ENCODE measurements at places on chromosomes 11 and 22.

GRCh38 chr11:14932447-14932846 lies 39.7 kb downstream of the CALCA start:
- DNase-seq, result no peak

- no peak for DNase-seq
These were observed 69.7 kb downstream of the MYO7A start for GRCh38 chr11:77197626-77198320.

GRCh38 chr22:33047744-33048143 lies 10.4 kb downstream of the SYN3 start:
- DNase-seq, result no peak

GRCh38 chr11:122248131-122248530 lies 132.1 kb upstream of the BLID start:
- no peak for DNase-seq

DNA sequence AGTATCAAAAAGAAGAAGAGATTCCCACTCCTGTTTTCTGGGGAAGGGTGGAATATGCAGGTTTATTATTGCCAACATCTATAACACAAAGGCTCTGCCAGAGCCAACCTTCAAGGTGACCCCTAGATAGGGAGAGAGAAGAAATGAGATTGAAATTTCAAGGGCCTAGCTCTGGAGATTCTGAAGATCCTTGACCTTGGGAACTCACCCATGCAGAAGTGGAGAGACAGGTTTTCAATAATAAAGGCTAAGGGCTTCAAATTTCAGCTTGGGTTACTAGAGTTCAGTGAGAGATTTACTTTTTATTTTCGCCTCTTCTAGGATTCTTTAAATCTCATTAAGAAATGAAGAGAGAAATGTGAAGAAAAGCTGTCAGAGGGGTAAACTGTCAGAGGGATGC lies 98.4 kb downstream of the CD44 start:
- no peak for DNase-seq

- DNase-seq, result no peak
These were observed 711.2 kb downstream of the KCNA4 start for GRCh38 chr11:29305456-29306232.

DNA sequence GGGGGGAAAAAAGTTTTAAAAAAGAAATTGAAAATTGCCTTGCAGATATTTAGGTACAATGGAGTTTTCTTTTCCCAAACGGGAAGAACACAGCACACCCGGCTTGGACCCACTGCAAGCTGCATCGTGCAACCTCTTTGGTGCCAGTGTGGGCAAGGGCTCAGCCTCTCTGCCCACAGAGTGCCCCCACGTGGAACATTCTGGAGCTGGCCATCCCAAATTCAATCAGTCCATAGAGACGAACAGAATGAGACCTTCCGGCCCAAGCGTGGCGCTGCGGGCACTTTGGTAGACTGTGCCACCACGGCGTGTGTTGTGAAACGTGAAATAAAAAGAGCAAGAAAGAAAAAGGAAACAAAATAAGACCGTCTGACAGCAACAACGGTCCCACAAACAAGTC lies 964.9 kb downstream of the NTM start:
- no peak for DNase-seq

- DNase-seq, result no peak
These were observed 1.3 kb upstream of the MLC1 start for GRCh38 chr22:50086526-50086925.

DNA sequence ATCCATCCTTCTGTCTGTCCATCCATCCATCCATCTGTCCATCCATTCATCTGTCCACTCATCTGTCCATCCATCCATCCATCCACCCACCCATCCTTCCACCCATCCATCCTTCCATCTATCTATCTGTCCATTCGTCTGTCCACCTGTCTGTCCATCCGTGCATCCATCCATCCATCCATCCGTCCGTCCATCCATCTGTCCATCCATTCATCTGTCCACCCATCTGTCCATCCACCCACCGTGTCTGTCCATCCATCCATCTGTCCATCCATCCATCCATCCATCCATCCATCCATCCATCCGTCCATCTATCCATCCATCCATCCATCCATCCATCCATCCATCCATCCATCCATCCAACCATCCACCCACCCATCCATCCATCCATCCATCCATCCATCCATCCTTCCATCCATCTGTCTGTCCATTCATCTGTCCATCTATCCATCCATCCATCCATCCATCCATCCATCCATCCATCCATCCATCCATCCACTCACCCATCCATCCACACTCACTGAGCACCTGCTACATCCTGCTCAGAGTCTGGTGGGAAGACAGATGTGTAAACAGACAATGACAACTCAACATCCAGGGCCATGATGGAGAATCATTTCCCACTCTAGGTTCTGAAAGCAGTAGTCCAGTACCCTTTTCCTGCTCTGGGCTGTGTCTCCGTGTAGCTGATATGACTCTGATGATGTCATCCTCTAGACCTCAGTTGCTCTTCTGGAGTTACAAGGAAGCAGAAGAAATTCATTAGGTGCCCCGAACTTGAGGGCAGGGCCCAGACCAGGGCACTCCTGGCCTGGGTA lies 30.8 kb upstream of the MYEOV start:
- no peak for DNase-seq

DNA sequence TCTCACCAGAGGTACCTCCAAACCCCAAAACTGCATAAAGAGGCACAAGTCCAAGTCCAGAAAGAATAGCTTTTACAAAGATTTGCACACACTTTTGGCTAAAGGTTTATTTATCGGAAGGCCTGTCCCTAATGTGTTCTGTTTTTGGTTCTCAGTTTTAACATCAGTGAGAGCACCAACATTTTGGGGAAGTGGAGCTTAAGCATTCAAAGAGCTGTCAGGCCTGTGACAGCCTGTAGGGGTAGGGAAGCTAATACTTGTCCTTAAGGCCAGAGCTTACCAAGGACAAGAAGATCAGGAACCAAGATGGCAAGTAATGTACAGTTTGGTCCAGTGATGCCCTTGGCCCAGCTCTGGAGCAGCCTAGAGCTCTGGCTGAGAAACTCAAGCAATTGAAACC lies 38.9 kb upstream of the SCUBE2 start:
- no peak for DNase-seq

- no peak for DNase-seq
These were observed 1.6 kb downstream of the TRIM29 start for GRCh38 chr11:120136356-120136755.

GRCh38 chr11:22792497-22792896 lies 37.1 kb downstream of the SVIP start:
- DNase-seq, result no peak

GRCh38 chr11:75520688-75521087 lies 5.1 kb downstream of the GDPD5 start:
- DNase-seq, result no peak

DNA sequence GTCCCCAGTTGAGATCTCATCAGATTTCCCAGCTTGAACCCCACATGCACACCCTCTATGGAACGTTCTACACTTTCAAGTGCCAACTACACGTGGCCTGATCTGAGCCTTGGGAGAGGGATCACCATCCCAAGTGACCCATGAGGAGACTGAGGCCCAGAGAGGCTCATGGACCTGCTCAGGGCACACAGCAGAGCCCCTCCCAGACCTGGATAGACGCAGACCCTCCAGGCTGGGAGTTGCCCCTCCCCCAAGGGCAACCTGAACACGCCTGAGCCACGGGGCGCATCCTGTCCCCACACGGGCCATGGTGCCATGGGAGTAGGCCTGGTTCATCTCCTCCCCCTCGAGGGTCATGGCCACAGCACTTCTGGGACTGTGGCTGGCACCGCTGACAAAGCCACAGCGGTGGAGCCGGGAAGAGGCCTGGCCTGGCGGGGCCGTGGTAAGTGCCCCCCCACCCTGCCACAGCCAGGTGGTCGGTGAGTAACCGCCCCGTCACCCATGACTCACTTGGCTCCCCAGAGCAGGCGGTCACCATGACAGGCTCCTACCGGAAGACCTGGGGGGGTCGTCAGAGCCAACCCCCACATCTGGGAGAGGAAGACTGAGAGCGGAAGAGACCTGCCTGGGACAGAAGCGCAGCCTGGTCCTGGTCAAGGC lies 8.1 kb downstream of the WNT7B start:
- no peak for DNase-seq

DNA sequence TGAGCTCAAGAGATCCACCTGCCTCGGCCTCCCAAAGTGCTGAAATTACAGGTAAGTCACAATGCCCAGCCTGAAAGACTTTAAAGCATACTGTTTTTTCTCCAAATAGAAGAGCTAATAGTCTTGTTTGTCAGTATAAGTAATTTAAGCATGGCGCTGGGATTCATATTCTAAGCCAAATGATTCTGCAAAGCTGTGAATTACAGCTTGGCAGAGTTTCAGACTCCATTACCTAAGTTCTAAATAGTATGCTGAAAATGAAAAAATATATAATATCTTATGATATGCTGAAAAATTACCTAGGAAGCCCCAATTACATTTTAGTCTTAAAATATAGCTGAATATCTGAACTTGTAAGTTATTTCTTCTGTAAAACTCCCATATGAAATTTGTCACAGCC lies 39.3 kb downstream of the MRE11 start:
- DNase-seq, result no peak

GRCh38 chr11:76206327-76207081 lies at the start of gene WNT11:
Gene WNT11, minus strand, starts transcription at chr11:76206502. Its CDS starts 95 bp downstream, at chr11:76206407.
- no peak for DNase-seq

DNA sequence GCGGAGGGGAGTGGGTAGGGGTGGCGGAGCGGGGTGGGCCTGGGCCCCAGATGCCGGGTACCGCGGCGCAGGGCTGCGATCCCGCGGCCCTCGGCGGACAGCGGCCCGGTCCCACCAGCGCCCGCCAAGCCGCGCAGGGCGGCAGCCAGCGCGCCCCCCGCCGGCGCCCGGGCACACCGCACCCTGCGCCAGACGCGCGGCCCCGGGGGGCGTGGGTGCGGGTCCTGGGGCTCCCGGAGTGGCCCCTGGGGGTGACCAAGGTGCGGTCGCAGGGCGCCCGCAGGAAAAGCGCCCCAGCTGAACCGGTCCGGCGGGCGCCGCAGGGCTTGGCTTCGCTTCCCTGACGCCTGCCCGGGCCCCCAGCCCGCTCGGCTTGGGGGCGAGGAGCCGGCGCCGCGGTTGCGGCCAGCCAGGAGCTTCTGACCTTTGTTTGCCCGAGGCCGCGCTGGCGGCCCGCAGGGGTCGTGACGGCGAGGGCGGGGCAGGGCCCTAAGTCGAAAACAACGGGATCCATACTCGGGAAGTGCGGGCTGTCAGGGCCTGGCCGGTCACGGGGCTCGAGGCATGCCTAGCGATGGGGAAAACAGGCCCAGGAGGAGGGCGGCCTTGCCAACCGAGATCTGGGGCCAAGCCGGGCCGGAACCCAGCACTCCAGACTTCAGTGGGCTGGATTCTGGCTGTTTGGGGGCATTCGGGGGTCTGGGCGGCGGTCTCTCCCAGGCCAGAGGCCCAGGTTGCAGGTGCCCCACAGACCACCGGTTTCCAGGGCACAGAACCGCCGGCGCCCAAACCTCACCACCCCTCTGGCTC lies 581 bp upstream of the AP5B1 start:
- no peak for DNase-seq

DNA sequence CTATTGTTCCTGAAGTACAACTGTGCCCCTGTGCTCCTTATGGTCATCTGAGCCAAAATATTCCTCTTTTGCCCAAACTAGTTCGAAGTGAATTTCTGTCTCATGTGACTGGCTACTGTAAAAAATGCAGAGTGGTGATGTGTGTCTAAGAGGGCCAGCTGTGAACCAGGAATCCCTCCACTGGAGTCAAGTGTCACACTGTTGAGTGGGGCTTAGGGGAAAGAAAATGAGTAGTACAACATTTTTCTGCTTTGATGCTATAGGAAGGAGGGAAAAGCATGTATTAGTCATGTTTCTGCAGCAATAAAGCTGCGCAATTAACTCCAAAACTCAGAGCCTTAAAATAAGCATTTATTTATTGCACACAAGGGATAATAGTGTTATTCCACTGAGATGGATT lies 39.8 kb upstream of the HMGXB4 start:
- no peak for DNase-seq
